ENCODE measurements at places on chromosomes 5 and 9.

DNA sequence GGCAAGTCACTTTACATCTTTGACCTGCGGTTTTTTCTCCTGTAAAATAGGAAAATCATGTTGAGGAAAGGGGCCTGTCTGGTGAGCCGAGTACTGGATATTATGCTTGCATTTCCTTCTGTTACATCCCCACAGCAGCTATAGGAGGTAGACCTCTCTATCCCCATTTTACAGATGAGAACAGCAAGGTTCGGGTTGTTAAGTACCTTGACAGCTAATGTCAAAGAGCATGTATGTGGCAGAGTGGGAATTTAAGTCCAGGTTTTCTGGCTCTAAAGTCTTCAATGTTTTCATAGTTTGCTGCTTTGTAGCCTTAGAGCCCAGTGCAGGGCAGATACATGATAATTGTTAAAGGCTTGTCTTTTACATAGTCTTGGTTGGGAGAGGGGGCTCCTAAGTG, 2.8 kb downstream of the TMEM268 start:
- no peak for DNase-seq

GRCh38 chr5:110768138-110768860, 29.5 kb downstream of the SLC25A46 start:
- DNase-seq: no peak

DNA sequence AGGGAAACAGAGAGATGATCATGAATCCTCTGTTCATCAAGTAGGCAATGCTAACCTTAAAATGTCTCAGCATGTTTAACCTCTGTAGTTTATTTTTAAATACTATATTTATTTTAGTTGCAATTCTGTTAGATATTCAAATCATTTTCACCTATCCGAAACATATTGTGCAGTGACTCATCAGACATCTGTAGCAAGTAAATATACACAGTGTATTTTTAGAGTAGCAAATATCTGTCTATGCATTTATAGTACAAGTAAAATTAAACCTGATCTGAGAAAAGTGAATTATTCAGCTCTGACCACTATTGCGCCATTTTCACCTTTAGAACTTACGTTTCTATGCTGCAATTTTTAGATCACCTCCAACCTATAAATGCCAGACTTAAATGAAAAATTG, 24.3 kb upstream of the TUSC1 start:
- no peak for DNase-seq

- DNase-seq: no peak
Observed at GRCh38 chr9:119221276-119221675, 148.0 kb downstream of the BRINP1 start.

GRCh38 chr9:19618816-19619215, 170.0 kb downstream of the SLC24A2 start:
- no peak for DNase-seq
